ENCODE measurements at places on chromosomes 5 and 9.
A peak's percentile ranks its signal among the peaks of the same experiment; 100 is the strongest.

GRCh38 chr9:134984372-134985265, 66.9 kb upstream of the FCN1 start:
- DNase-seq: no peak

GRCh38 chr9:72680593-72681282, 159.3 kb downstream of the TMC1 start:
- DNase-seq: no peak

- no peak for DNase-seq
Measured at GRCh38 chr5:80915716-80916115, 44.4 kb upstream of the RASGRF2 start.

DNA sequence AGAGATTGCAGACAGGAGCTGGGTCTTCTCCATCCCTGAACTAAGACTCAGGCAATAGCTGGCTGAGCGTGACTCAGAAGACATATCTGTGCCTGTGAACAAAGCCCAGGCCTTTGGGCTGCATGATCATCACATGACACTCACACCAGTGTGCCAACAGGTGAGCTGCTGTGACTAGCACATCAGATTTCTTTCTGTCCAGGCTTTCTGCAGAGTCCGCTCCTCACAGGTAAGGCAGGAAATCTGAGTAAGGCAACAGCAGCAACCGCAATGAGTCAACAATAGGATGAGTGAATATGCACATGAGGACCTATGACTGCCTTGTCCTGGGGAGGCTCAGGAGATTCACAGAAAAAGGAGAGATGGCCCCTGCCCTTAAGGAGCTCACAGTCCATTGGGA, 293.6 kb downstream of the ACTL7B start:
- DNase-seq: no peak

- no peak for DNase-seq
Measured at GRCh38 chr5:54230936-54231685, 79.3 kb downstream of the ARL15 start.

DNA sequence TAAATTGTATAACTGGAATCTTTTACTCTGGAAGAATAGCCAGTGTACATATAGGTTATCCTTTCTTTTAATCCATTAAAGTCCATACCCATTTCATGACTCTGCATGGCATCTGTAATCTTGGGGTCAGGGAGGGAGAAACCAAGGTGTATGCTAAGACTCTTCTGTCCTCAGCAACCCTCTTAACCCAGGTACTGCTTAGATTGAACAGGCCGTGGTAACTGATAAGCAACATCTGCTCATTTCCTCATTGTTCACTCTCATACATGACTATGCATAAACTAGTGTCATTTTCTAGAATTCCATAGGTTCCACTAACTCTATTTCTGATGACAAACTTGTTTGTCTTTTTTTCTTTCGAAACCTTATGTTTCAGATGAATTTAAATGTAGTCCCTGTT, 69.3 kb upstream of the IFNE start:
- DNase-seq: no peak

GRCh38 chr5:81389025-81389424, 4.9 kb downstream of the ACOT12 start:
- DNase-seq: no peak

- DNase-seq: no peak
Measured at GRCh38 chr5:115626445-115626823, 598 bp upstream of the TMED7 start.

- no peak for DNase-seq
Measured at GRCh38 chr5:130216286-130216685, 312.0 kb downstream of the CHSY3 start.

DNA sequence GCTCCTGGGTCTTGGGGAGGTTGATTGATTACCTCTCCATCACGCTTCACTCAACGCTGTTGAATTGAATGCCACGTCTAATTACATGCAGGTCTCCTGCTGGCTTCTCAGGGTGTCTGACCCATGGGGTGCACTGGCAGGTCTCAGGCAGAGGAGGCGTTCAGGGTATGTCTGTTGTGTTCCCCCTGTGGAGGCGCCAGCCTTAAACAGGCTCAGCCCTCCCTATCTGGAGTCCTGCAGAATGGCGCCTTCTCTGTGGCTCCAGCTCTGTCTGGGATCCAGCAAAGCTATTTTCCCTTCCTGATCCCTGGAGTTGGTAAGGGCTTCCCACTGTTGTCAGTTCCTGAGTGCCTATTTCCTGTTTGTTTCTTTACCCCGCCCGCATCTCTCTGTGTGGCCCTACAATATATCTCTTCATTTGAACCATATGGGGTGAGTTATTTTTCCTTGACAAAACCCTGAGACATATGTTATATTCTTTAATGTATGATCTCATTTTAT, 150.0 kb downstream of the NTRK2 start:
- no peak for DNase-seq

GRCh38 chr5:178162481-178162880, 8.8 kb upstream of the NHP2 start:
- no peak for DNase-seq

- no peak for DNase-seq
Measured at GRCh38 chr5:94903726-94904125, 285.3 kb downstream of the SLF1 start.

- DNase-seq: no peak
Measured at GRCh38 chr9:78218890-78219289, 17.0 kb upstream of the CEP78 start.

- DNase-seq: no peak
Measured at GRCh38 chr5:174325961-174326360, 280.5 kb downstream of the NSG2 start.

- no peak for DNase-seq
Measured at GRCh38 chr5:154791535-154791934, 36.4 kb downstream of the LARP1 start.

DNA sequence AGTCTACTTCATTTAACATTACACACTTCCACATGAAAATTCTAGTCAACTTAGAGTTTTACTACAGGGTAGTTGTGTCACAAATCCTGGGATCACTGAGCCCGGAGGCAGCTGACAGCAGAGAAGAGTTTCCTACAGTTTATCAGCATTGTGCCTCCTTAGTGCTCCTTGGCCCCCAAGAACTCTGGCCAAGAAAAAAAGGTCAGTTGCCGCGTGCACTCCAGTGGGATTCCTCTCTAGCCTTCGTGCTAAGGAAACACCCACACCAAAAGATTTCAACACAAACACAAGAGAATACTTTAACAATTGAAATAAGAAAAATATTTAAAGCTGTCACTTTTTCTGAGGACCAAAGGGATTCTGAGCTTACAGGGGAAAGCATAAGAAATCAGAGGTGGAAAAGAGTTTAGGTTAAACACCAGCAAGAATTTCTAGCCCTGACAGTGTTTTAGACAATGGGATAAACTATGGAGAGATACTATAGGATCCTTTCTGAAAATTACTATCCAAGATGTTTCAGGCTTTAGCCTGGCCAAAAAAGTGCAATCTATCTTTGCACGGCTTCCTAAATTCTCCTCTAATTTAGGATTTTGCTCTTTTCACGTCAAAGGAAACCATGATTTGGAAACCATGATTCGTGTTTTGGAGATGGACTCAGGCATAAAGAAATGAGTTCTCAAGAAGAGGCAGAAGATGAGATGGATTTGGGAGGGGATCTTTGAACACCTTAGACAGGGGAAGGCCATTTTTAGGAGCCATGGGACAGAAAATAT, 606.8 kb downstream of the RAB3C start:
- no peak for DNase-seq

GRCh38 chr9:135343837-135344522, 135.6 kb upstream of the PPP1R26 start:
- peak; percentile 18 for DNase-seq

- no peak for DNase-seq
Measured at GRCh38 chr5:90940227-90940995, 381.8 kb downstream of the ADGRV1 start.

GRCh38 chr5:106675687-106676086, 995.0 kb downstream of the EFNA5 start:
- no peak for DNase-seq

DNA sequence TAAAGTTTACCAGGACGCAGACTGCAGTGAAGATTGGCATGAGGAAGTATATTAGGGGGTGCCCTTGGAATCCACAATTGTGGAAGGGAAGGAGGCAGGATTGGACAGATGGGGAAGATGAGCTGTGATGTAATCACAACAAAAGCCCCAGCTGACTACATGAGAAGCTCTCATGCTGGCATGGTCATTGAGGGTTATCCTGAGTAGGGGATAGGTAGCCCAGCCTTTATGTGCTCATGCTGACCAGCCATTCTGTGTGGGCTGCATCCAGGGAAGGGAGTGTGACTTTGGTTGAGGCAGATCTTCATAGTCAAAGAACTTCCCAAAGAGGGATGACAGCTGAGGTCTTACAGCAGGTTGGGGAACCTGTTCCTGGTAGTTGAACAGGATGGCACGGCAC, 52.0 kb upstream of the RANBP6 start:
- DNase-seq: no peak

- DNase-seq: no peak
Measured at GRCh38 chr5:158026304-158027031, 167.5 kb upstream of the CLINT1 start.

DNA sequence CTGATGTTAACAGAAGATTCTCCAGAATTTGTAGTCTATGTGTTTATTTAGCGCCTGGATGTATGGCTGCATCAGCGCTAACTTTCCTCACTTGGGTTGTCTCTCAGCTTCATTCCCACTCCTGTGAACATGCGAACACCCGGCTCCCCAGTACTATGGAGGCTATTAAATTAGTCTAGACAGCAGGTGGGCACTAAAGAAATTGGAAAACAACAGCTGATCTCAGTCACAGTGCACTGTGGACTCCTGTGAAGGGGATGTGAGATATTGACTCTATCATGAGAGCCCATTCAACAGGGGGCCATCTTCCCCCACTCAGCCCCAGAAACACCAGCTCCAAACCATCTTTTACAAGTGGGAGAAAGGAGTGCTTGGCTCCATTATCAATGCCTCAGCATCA, 471.0 kb downstream of the KDM4C start:
- DNase-seq: no peak

- DNase-seq: peak; percentile 48
Measured at GRCh38 chr5:160199410-160199911, 29.8 kb upstream of the FABP6 start.

DNA sequence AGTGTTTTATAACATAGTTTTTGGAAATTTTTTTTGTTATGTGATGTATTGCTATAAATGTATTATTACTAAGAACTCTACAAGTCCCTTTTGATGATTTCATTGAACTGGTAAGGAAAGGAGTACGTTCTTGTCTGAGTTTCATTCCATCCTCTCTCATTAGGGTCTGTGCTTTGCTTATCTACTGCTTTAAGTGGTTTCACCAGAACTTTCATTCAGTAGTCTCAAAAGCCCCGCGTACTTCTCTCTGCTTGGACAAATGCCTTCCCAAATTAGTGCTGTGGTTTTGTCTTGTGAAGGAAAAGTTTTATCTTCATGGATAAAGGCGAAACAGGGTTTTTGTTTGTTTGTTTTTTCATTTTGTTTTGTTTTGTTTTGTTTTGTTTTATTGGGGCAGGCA, 469.8 kb upstream of the WWC1 start:
- DNase-seq: no peak

GRCh38 chr9:89802781-89803355, 198.1 kb downstream of the GADD45G start:
- no peak for DNase-seq

- DNase-seq: no peak
Measured at GRCh38 chr5:25964009-25964372, 1074.4 kb downstream of the CDH9 start.

DNA sequence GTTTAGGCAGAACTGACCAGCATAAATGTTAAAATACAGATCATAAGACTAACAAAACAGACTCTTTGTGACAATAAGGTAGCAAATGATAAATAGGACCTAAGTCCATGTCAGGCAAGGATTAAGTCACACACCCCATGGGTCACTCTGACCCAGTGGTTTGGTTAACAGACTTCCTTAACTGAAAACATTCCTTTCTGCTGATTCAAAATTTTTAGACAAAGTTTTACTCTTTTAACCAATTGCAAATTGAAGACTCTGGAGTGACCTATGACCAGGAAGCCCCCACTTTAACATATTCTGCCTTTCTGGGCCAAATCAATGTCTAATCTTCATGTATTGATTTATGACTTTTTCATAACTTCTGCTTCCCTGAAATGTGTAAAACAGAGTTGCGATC, 4.9 kb upstream of the NXNL2 start:
- DNase-seq: no peak

- DNase-seq: no peak
Measured at GRCh38 chr9:113837334-113837733, 38.8 kb upstream of the ZNF618 start.

GRCh38 chr9:83521411-83521810, 16.8 kb downstream of the FRMD3 start:
- no peak for DNase-seq

DNA sequence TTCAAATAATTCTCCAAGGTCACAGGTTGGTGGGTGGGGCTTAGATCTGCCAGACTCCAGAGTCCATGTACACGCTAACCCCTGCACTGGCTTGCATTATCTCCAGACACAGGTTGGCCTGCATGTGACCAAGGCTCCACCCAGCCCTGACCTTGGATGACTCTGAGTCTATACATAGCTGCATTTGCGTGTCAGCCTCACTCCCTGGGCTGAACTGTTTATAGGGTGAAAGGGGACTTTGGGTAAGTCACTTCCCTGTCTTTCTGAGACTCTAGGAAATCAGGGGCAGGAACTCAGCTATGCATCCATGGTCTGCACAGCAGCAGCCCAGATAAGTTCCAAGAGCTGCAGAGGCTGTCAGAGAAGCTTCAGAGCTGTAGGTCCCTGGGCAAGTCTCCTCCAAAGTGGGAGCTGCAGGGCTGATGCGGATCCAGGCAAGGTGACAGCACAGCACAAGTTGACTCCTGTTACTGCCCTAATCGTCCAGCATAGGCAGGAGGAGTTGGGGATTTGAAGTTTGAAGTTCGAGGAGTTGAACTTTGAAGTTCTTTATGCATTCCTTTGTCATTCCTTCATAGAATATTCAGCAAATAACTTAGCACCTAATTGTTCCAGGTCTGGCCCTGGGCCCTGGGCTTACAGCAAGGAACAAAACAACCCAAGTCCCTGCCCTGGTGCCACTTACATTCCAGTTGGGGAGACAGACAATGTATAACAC, 53.4 kb downstream of the SLC22A5 start:
- no peak for DNase-seq
